ENCODE measurements at places on chromosomes 4 and X.

DNA sequence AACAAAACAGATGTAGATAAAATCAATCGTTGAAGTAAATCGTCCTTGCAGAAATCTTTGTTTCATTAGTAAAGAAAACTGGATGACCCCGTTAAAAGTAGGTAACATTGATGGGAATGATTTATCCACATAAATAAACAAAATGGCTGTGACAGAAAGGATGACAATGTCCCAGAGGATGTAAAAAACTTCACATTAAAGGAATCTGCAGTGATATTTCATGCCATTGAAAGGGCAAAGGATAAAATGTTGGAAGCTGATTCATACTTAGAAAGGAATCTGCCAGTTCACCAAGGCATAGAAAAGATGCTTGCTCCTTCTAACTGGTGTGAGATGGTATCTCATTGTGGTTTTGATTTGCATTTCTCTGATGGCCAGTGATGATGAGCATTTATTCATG, 24.2 kb upstream of the EPGN start:
- DNase-seq: no peak

DNA sequence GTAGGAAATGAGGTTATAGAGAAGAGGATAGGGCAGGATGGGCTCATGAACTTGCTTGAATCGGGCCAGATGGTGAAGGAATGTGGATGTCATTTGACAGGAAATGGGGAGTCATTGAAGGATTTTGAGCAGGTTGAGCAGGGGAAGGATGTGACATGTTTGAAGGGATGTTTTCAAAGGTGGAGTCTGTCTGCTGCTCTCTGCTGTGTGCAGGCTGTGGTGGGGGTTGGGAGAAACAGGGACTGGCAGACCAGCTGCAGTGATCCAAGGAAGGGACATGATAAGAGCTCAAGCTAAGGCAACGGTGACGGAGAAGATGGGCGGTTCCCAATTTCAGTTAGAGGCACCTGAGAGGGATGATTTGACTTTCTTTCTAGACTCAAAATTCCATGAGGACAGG, 14.0 kb upstream of the XPNPEP2 start:
- no peak for DNase-seq

GRCh38 chr4:7659429-7660175, 224.9 kb upstream of the PSAPL1 start:
- DNase-seq: no peak

DNA sequence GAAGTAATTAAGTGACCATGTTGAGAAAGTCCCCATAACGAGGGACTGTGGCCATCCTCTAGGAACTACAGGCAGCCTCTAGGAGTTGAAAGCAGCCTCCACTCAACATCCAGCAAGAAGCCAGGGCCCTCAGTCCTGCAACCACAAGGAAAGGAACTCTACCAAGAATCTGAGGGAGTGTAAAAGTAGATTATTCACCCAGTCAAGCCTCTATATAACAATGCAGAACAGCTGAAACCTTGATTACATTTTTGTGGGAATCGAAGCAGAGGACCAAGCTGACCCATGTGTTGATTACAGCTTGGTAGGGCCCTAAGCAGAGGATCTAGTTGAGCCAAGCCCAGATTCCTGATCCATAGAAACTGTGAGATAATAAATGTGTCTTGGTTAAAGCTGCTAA, 17.1 kb downstream of the RPS6KA6 start:
- DNase-seq: no peak

DNA sequence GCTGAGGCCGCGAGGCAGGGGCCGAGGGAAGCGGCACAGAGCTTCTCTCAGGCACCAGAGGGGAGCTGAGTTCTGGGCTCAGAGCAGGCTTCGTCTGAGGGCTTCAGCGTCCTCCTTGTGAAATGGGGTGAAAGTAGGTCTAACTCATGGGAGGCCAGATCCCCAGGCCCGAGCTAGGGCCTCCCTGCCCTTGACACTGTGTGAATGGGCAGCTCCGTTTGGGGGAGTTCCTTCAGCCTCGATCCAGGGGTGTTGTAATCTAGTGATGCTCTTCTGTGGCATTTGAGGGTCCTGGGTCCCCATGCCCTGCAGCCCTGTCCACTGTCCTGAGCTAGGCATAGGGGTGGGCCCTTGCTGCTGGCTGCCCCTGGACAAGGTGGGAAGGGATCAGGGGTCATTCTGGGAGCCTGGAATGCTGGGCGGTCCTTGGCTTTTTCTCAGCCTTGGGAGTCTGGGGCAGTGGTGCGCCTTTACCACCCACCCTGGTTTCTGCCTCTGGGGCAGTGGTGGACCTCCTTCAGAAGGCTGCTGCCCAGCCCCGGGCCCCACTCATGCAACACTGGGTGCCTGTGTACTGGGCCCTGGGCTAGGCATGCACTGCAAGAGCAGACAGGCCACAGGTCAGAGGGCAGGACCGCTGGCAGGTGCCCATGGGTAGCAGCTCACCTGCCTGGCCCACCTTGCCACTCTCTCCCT, 4.1 kb downstream of the SH3BP2 start:
- no peak for DNase-seq

DNA sequence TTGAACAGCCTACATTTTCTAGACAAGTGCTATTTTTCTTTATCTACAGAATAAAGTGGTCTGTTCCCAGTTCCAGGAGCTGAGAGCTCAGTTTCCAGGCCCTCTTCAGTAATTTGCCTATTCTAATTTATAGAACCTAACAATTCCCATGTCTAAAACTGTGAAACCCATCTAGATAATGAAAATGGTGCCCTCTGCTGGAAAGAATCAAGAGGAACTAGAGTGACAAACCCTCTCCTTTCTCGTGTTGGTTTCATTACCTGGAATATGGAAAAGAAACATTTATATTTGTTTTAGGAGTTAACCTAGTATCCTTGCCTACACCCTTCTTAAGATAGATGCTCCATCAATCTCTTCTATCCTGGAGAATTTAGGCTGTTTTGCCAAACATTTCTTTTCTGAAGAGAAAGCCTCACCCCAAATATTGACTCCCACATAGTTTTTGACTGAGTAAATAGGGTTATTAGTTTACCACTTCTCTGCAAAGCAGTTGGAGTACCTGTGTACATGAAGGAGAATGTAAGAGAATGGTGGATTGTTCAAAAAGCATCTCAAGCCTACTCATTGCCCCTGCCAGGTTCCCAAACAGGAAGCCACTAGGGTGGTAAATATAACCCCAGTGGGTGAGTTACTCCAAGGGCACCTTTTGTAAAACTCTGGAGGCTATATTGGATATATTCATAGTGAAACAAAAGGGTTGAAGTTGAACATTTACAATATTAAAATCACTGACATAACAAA, 121.6 kb downstream of the RASL11B start:
- DNase-seq: peak; percentile 60

GRCh38 chrX:135652602-135653001, 60.8 kb upstream of the CT45A1 start:
- no peak for DNase-seq

DNA sequence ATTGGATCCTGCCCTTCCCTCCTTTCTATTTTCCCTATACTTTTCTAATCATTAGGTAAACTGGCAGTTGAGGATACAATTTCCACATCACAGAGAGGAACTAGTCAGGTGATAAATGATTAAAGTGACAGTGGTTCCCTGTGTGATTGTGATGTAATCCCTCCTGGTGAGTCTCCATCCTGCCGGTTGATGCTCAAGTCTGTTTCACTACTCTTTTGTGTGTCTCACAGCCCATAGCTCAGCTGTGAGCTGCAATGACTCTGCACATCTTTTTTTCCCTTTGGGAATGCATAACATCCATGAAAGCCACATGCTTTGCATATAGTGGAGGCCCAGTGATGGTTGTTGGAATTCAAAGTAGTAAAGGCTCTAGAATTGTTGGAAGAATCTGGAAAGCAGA, 60.4 kb downstream of the CCNI start:
- DNase-seq: no peak

GRCh38 chr4:104592183-104592582, 97.5 kb upstream of the CXXC4 start:
- DNase-seq: no peak

DNA sequence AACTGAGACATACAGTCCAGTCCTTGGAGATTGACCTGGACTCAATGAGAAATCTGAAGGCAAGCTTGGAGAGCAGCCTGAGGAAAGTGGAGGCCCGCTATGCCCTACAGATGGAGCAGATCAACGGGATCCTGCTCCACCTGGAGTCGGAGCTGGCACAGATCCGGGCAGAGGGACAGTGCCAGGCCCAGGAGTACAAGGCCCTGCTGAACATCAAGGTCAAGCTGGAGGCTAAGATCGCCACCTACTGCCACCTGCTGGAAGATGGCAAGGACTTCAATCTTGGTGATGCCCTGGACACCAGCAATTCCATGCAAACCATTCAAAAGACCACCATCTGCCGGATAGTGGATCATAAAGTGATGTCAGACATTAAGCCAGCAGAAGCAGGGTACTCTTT, 20.4 kb upstream of the FRMPD3 start:
- DNase-seq: peak; percentile 35

GRCh38 chr4:24197955-24198354, 308.1 kb upstream of the PPARGC1A start:
- no peak for DNase-seq

DNA sequence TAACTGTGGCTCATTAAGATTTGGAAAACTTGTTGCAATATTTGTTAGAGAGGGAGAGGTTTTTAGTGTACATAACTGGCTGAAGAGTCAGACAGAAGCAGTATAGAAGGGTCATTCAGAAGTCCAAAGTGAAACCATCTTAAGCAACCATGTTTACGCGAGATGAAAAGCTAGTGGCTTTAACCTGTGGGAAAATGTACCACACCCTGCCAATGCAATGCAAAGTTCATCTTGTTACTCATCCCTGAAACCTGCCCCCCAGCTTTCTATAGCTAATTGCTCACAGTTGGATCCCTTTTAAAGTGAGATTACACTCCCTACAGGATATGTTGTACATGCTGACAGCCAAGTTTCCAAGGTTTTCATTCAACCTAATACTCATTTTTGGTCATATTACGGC, 96.7 kb upstream of the RAPGEF2 start:
- no peak for DNase-seq

- DNase-seq: no peak
Measured at GRCh38 chrX:23803931-23804381, 21.0 kb downstream of the SAT1 start.

GRCh38 chr4:153346031-153346430, 1.5 kb downstream of the MND1 start:
- no peak for DNase-seq

- no peak for DNase-seq
Measured at GRCh38 chr4:101014417-101014816, 332.9 kb downstream of the PPP3CA start.

DNA sequence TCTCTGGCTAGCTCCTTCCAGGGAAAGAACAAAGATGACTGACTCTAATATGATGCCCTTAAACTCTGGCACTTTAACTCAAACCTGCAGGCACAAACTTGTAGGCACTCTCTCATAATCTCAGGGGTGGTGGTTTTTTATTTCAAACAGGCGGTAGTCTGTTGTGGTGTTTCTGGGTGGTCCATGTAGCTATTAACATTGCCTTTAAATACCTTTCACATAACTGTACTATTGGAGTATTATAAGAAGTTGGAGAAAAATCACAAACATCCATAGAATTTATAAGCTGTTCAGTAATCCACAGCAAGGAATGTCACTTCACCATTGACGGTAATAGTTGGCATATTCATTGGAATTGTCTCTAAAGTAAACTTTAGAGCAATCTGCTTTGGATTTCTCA, 204.2 kb upstream of the PDE5A start:
- no peak for DNase-seq

DNA sequence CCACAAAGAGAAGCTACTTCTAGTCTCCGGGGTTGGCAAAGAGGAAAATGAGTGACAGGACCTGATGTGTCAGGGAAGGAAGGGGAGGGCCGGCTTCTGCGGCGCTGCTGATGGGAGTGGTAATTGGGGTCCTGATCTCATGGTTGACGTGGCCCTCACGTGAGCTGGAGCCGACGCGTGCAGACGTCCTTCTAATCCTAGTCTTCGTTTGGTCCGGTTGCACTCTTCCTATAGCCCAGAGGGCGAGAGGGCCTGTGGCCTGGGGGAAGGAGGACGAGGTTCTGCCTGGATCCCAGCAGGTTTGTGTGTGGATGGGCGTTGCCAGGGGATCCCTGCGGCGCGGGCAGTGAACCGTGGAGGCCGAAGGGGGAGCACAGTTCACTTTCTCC, at the start of gene ARMCX1:
Gene ARMCX1 (plus strand): TSS at position 186 of the 389 bp plus-strand sequence. CDS start 2,384 bp downstream, outside the sequence.
- peak; percentile 10 for DNase-seq

GRCh38 chrX:149060921-149061320, 444.2 kb downstream of the IDS start:
- no peak for DNase-seq

DNA sequence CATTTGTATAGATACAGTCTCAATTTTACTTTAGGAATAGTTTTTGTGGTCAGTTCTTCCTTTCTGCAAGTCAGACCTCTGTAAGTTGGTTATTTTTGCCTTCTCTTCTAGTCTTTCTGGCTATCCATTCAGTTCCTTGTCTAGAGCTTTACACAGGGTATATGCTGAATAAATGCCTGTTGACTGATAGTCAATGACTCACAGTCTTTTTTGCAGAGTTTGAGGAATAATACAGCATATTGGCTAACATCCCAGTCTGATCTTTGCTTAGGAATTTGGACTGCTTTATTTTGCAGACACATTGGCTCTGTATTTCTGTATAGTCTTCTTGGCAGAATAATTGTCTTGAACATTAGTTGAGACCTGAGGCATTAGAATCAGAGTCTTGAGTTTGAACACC, 132.4 kb downstream of the MAGEC1 start:
- DNase-seq: no peak

- DNase-seq: no peak
Measured at GRCh38 chr4:25805255-25805860, 57.4 kb downstream of the SEL1L3 start.

DNA sequence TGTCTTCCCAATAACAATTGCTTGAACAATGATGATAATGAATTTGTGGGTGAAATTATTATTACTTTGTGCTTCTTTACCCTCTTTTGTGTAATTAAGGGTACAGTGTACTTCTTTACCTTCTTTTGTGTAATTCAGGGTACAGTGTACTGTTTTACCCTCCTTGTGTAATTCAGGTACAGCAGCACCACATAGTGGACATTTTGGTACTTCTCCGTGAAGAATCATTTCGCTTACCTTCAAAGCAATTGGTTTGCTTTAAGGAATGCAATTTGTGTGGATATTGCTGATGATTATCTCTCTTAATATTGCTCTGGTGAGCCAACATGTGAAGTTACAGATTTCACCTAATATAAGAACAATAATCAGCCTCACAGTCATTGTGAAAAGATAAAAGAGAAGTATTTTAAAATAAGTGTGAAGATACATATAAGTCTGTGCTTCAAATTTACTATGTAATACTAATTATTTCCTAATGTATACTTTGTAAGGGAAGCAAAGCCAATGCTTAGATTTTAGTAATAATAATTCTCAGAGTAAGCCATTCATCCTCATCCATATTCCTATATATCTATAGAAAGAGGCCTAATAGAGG, 27.2 kb upstream of the SEC24B start:
- peak; percentile 63 for DNase-seq

GRCh38 chr4:106385853-106386393, 17.3 kb upstream of the GIMD1 start:
- no peak for DNase-seq

GRCh38 chr4:185794637-185795036, 17.4 kb downstream of the SORBS2 start:
- DNase-seq: no peak

GRCh38 chr4:123350191-123350544, 46.4 kb upstream of the SPRY1 start:
- DNase-seq: no peak

- no peak for DNase-seq
Measured at GRCh38 chr4:104756837-104757236, 262.1 kb upstream of the CXXC4 start.
